ENCODE measurements at places on chromosomes 1 and 21.

- no peak for DNase-seq
Measured at GRCh38 chr1:209420276-209420675, 163.2 kb upstream of the CAMK1G start.

DNA sequence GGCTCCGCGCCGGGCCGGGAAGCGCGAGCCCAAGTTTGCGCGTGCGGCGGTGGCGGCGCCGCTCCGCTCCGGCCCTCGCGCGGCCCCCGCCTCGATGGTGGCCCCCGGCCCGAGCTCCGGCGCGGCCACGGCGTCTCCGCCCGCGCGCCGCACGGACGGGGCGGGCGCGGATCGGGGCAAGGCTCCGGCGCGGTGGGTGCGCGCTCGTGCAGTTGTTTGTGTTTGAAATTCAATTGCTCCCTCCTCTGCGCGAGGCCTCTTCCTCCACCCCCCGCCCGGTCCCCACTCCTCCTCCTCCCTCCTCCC lies at the start of gene HDGF:
Gene HDGF (minus strand): TSS at position 225 of the 306 bp plus-strand sequence. CDS start 246 bp downstream, outside the sequence.
- DNase-seq = no peak

DNA sequence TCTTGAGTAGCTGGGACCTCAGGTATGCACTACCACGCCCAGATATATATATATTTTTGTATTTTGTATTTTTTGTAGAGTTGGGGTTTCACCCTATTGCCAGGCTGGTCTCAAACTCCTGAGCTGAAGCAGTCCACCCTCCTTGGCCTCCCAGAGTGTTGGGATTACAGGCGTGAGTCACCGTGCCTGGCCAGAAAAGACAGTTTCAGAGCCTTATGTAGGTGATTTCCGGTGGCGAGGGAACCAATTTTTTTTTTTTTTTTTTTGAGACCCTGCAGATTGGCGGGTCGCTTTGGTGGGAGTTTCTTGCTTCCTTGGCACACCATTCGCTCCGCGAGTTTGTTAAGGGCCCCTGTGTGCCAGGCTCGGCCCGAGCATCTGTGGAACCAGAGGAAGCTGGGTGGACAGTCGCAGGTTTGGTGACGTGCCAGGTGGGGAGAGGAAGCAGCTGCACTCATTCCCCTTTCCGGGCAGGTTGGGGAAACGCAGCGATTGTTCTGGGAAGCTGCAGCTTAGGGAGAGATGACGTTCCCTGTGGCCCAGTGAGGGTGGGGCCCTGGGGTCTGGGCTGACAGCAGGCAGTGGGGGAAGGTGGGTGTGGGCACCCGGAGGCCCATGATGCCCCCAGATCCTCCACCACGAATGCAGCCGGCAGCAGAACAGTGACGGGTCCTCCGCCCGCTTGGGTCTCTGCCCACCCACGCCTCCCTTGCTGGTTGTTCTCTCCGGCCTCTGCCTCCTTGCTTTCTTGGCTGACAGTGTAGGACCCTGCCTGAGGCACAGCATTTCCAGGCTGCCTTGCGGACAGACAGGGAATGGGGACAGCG lies 25.1 kb downstream of the SPSB1 start:
- DNase-seq = no peak

- DNase-seq = no peak
Measured at GRCh38 chr1:228465571-228466146, 21.5 kb upstream of the RNF187 start.

DNA sequence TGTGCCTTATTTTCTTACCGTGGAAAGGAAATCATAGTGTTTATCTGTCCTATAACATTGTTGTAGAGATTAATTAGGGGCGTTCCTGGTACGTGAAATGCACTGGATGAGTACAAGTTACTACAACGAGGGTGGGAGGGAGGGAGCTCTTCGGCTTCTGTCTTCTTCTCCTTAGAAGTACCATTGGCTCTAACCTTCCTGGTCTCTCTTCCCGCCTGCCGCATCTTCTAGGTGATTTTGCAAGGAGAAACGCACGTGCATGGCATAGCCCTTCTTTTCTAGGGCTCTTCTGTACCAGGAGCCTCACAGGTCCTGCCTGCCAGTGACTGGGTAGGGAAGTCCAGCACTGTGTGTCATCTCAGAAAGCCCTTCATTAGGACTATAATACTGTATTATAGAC lies 16.8 kb downstream of the SH3BP5L start:
- no peak for DNase-seq

DNA sequence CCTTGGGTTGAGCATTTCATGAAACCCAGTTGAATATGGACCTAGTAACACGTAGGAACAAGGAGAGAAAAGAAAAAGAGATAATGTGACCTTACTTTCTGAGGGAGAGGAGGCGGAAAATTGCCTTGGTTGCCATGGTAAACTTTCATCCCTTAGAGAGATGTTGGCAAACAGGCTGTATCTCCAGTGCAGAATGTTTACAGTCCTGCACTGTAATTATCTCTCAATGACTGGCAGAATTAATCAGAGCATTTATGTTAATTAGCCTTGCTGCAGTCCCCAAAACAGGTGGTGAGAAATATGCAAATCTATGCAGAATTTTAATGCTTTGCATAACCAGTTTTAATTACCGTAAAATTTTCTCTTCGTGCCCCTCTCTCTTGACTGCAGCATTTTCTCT lies 147.3 kb downstream of the CD247 start:
- DNase-seq = no peak

DNA sequence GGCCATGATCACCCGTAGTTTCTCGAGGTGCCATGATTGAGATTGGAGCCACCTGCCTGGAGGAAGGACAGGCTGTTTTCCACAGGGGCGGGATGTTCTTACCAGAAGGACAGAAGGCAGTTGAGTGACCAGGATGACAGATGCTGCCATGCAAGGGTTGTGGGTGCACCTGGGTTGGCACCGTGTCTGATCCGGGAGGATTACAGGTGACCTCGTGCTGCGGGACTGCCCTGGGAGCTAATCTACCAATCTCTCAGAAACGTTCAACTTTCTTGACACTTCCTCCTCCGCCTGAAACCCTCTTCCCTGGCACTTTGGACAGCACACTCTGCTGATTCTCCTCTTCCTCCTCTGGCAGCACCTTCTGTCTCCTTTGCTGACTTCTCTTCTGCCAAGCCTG lies 13.8 kb upstream of the SLC6A9 start:
- DNase-seq = no peak

GRCh38 chr1:227673441-227673840 lies 61.7 kb downstream of the JMJD4 start:
- DNase-seq = no peak

- no peak for DNase-seq
Measured at GRCh38 chr1:208497866-208498541, 253.8 kb upstream of the PLXNA2 start.

GRCh38 chr1:23035823-23036452 lies 16.7 kb downstream of the KDM1A start:
- no peak for DNase-seq

DNA sequence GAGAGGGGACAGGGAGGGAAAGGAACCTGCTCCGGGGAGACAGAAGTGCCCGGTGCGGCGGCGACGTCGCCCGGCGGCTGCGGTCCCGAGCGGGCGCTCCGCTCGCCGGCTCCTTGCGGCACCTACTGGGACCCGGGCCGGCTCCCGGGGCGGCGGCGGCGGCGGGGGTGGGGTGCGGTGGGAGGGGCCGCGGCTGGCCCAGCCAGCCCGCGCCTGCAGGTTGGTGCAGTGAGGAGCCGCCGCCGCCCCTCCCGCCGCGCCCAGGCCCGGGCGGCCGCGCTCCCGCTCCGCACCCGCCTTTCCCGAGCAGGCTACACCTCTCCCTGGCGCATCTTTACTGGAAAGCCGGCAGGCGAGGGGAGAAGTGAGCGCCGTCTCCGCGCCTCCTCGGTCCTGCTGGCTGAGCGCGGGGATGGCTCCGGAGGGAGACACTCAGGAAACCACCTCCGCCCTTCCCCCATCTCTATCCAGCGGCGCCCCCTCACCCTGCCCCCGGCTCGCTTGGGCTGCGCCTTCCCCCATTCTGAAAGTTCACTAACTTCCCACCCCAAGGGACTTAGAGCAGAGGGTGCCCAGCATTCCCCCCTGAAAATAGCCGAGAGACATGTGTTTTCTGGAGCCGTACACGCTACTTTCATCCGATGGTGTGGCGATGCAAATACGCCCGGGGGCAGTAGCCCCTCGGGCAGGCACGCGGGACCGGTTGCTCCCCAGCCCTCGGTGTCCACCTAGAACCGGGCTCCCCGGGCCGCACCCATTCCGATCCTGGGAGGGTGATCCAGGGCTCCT lies at the start of gene PLD5:
Gene PLD5 (minus strand): TSS at position 127 of the 789 bp plus-strand sequence.
- DNase-seq = no peak

GRCh38 chr1:238675221-238675620 lies 711.1 kb upstream of the CHRM3 start:
- DNase-seq = no peak

DNA sequence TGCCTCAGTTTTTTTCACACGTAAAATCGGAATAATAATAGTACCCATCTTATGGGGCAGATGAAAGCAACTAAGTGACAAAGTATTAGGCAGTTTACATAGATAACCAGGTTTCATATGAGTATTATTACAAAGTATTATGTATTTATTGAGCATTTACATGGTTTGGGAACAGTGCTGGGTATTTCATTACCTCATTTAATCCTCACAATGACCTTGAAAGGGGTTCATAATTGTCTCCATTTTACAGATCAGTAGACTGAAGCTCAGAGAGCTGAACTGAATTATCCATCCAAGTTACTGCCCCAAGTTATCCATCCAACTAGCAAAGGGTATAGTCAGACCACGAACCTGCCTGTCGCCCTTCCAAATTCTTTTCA lies 21.2 kb downstream of the TCEA3 start:
- no peak for DNase-seq

DNA sequence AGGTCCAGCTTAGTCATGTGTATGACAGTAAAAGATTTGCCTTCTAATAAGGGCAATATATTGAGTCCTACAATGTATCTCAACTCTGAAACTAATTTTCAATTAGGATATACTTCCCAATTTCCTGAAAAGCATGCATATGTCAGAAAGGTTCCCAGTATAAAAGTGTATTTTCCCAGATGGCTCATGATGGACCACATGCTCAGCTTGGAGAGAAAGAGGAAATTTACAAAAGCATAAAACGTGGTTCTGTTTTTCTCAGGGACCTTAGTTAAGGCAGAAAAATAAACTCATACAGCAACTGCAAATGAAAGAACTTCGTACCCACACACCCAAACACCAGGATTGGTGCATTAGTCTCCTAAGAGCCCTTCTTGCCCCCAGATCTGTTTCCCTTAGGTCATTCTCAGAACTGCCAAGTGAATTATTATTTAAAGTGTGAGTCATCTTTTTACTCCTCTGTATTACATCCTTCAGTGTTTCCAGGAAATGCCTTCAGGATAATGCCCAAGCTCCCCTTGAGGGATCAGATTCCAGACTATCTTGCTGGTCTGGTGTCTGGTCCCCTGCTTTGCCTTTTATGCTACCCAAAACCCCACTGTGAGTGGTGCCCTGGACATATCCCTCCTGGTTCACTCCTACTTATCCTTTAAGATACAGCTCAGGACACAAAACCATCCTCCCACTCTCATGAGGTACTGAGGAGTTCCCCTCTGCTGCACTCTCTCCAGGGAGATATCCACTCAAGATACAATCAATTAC lies 57.4 kb downstream of the SSX2IP start:
- DNase-seq = no peak

DNA sequence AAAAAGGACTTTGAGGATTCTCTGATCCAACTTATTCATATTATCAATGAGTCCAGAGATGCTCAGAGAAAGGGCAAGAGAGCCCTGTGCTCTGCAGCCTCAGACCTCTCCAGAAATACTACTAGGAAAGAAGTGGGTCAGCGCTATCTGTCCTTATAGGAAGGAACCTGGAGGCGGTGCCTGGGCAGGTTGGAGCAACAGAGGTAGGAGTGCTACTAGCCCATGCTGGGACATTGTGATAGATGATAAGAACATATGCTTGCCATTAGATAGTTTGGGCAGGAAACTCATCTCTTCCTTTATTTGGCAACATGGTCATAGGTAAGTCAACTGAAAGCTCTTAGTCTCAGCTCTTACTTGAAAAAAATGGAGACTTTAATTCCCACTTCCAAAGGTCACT lies 133.7 kb upstream of the COA6 start:
- no peak for DNase-seq

- DNase-seq = no peak
Measured at GRCh38 chr1:26855636-26856035, 7.3 kb upstream of the SFN start.

DNA sequence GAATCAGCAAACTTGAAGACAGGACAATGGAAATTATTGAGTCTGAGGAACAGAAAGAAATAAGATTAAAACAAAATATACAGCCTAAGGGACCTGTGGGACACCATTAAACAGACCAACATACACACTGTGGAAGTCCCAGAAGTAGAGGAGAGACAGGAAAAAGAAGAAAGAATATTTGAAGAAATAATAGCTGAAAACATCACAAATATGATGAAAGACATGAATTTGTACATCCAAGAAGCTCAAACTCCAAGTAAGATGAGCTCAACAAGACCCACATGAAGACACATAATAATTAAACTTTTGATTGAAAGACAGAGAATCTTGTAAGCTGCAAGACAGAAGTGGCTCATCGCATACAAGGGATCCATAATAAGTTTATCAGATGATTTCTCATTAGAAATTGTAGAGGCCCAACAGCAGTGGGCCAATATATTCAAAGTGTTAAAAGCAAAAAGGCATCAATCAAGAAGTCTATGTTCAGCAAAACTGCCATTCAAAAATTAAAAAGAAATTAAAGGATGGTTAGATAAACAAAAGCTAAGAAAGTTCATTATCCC lies 311.3 kb upstream of the ADGRL2 start:
- DNase-seq = no peak

- no peak for DNase-seq
Measured at GRCh38 chr1:2284932-2285331, 56.8 kb downstream of the SKI start.

DNA sequence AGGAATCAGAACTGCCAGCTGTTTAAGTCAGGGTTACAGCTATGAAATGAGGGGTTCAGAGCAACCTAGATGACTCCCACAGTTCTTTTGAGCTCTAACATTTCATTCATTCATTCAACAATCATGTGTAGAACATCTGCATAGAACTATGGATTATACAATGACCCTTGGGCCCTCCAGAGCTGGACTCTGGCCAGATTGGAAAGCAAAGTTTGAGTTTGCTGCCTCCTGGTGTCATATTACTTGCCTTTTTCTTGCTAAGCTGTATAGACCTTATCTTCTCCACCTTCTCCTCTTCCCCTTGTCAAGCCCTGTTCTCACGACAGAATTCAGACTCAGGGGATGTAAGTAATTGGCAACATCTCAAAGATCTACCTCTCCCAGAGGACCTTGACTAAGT lies 4.0 kb downstream of the CASQ2 start:
- no peak for DNase-seq

DNA sequence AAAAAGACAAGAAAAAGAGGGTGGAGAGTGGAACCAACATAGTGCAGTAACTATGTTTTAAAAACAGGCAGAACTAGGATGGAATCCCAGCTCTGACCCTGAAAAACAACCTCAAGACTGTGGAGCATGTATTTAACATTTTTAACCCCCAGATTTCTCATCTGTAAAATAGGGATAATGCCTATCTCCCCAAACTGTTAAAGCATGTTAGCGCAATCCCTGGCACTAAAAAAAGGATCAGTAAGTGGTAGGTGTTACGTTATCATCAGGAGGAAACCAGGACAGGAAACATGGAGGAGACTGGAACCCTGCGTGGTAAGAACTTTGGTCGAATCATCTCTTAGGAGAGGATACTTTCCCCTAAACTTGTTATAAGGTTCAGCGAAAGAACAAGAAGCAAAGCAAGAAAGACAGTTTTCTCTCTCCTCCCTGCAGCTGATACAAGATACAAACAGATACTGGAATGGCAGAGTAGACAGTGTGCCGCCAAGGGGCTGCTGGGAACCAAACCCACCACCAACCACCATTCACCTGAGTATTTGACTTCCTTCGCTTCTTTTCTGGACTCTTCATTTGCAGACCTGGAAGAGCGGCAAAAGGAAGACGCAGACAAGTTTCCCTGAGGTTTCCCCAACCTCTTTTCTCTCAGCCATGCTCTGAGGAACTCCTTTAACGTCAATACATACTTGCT lies 991 bp downstream of the PYGO2 start:
- no peak for DNase-seq
